ENCODE measurements at places on chromosomes 5 and 9. TPM values are rescaled to one million over a fixed set of nuclear protein-coding genes. Genes with fewer than 3 reads are reported as not detected.

DNA sequence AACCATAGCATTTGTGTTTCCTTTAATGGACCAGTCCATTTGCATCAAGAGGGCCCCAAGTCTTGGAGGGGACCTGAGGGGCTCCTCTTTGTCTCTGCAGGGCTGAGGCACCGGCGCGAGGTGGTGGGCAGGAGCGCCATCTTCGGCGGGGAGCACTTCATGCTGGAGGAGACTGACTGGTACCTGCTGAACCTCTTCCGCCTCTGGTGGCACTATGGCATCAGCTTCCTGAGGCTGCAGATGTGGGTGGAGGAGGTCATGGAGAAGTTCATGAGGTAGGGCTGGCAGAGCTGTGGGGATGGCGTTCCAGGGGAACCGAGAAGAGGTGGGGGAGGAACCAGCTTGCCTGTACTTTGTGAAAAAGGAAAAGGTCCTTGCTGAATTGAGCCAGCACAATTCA lies 6.1 kb downstream of the PCYOX1L start:
- no peak for DNase-seq

GRCh38 chr9:89519366-89519805 lies 21.5 kb upstream of the SEMA4D start:
- no peak for DNase-seq

The DMGDH gene
- total RNA-seq, result 1.2 TPM

The TRIM36 gene
- 1.3 TPM for total RNA-seq

DNA sequence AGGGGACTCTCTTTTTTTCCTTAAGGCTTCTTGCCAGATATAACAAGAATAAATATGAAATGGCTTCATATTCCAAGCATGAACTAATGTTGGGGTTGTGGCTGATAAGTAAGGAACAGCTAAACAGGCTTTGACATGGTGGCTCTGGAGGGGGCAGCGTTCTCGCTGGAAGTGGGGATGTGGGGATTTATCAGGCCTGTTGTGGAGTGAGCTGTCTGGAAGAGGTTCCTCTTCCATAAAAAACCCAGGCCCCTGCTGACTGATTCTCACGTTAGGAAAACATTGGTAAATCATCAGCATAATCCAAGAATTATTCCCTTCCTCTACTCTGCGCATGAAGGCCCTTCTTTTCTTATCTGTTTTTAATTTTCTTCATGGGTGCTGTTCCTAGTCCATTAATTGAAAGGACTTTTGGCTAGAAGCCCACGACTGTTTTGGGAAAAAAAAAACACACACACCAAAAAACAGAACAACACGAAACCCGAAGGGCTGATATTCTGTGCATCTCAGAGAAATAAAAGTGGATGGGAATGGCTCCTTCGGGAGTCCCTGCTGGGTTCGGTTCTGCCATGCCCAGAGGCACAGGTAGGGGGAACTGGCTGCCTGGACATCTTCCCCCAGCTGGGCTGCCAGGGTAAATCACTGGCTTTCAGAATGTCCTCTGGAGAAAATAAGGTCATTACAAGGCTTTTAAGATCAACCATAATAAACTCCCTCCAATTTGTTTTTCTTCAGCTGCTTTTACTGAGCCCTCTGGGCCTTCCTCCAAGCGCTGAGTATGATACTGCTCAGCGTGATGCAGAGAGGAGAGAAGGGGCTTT lies 297.0 kb downstream of the SLIT3 start:
- DNase-seq, result no peak

The TMC1 gene
- total RNA-seq, result 0.22 TPM

The DAB2IP gene
- total RNA-seq, result 75.7 TPM

GRCh38 chr5:169439362-169439761 lies 138.4 kb upstream of the SLIT3 start:
- DNase-seq, result no peak

The INSL4 gene
- not detected for total RNA-seq

The FGFR4 gene
- 8.0 TPM for total RNA-seq

- DNase-seq, result no peak
Observed at GRCh38 chr9:106874652-106875051, 11.7 kb downstream of the ZNF462 start.

The SLC45A2 gene
- 0.45 TPM for total RNA-seq

DNA sequence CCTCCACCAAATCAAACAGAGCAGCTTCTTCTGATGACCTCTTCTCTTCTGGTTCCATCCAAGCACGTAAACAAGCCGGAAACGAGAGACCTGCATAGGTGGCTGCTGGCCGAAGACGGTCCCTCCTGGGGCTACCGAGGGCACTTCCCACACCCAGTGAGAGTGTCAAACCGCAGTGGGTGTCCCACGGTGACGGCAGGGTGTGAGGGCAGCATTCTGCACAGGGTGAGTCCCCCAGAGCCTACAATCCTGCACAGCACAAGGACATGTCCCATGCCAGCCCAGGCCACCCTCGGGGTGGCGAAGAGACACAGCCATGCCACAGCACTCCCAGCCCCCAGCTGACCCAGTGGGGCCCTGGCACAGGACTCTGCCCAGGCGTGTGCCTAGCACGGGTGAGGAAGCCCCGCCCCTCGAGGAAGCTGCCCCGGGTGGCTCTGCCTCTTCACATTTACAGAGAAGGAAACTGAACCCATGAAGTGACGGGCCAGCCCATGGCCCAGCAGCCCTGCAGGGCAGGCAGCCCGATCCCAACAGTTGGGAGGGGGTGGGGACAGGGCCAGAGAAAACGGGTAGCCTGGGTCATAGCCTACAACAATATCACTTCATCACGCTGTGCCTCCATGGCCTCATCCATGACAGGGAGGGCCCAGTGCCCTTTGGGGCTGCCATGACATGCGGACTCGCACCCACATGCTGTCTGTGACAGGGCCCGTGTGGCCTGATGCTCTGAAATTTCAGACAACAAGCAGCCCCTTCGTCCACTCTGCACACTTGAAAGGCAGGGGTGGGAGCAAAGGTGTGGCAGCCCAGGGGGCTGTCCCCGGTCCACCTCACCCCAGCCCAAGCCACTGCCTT lies 43.2 kb downstream of the SEMA4D start:
- no peak for DNase-seq

The DDX46 gene
- total RNA-seq, result 61.7 TPM

GRCh38 chr5:136065588-136065987 lies 36.8 kb downstream of the TGFBI start:
- no peak for DNase-seq

DNA sequence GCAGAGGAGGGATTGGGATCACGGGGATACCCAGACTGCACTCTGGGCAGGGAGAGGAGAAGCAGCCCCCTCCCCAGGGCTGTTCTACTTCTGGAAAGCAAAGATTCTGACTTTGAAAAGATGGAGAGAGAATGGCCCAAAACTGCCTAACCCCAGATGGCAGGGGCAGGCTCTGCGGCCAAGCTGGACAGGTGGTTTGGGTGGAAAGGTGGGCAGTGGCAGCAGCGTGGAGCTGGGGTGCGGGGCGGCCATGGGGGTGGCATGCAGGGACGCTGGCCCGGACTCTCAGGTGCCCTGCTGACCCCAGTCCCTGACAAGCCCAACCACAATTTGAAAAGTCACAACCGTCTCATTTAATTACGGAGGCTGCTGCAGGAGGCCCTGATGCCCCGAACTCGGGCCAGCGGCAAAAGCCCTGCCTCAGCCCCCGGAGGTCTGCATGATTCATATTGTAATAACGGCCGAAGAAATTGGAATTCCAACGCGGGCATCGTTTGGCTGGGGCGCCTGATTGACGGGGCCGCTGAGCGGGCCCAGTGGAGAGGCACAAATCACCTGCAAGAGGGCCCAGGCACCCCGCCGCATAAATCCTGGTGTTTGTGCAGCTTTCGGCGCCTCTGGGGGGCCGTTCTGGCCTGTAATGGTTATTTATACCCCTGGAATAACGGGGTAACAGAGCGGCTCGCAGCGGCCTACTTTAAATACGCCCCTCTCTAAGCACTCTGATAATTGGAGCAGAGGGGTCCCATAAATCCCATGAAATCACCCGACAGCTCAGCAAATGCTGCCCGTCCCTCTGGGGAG lies 41.8 kb upstream of the FCN2 start:
- no peak for DNase-seq

Data from mesothelial cell of epicardium (in vitro differentiated cells).